ENCODE measurements at places on chromosomes 1 and 21.

DNA sequence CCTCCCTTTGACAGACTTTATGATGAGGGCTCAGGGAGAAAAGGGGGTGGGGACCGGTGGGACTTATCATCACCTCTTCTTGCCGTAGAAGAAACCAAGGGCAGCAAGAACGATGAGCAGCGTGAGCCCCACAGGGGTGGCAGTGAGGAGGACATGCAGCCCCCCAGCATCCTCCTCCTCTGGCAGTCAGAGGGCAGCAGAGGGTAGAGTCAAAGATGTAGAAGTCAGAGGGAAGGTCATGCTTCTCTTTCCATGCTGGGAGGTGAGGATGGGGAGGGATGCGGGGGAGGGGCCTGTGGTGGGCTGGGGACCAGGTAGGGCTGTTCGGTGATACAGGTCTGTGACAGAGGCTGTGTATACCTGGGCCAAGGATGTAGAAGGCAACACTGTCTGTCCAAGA lies 14.8 kb downstream of the INSRR start:
- DNase-seq, result no peak

DNA sequence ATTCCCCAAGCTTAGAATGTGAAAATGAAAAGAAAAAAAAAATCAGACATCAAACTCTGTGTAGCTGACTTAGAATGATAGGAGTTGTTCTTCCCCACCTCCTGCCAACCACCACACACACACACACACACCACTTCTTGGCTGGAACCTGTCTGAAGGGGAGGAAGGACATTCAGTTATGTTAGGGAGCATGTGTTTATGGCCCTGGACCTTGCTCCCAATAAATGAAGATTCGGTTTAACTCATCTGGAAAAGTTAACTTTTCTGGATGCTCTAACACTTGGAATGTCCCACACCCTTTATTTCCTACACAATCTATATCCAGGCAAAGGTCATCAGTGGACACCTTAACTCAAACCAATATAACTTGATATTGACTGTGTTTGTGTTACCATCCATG lies 112.4 kb downstream of the DAB1 start:
- DNase-seq, result peak; percentile 19

DNA sequence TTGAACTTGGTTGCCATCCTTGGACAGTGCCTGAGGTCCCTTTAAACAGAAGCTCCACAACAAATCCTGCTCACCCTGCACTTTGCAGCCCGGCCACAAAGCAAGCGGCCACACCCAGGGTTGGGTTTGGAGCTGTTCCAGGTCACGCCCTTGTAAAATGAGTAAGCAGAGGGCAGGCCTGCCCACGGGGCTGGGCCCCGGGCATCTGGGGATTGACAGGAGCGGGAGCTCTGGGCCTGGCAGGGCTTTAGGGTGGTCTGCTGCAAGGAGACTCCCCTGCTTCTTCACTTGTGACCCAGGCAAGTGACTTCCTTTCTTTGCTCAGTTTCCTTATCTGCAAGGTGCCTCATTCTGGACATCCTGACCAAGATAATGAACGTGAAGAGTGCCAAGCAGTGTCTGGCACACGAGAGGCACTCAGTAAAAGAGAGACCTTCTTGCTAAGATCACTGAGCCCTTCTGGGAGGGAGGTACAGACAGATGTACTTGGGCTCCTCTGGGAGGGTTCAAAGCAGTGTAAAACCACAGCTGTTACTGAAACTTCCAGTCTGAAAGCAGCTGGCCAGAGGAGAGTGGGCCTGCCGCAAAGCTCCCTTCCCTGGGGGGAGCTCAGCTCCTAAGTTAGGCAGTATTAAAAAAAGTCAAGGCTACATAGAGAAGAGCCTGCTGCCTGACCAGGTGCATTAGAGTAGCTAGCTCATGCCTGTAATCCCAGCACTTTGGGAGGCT lies 2.6 kb downstream of the E2F2 start:
- DNase-seq, result peak; percentile 94

GRCh38 chr1:56758135-56758534 lies 61.1 kb downstream of the FYB2 start:
- DNase-seq, result peak; percentile 25

GRCh38 chr1:3924186-3924824 lies 24.2 kb upstream of the C1orf174 start:
- no peak for DNase-seq

GRCh38 chr1:188425687-188426086 lies 1596.9 kb downstream of the PLA2G4A start:
- DNase-seq, result no peak

GRCh38 chr1:163414778-163415177 lies 93.0 kb downstream of the NUF2 start:
- DNase-seq, result no peak

DNA sequence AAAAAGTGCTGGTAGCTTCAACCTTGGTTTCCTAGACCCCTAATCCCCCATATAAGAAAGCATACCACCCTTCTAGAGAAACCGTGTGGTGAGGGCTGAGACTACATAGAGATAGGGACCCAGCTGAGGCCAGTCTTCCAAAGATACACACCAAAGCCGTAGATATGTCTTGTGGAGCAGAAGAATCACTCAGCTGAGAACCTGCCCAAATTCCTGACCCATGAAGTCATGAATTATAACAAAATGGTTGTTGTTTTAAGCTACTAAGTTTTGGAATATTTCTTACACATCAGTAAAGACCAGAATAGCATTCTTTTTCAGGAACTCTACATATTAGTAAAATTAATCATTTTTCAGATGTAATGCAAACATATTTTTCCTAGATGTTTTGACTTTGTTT lies 3.3 kb upstream of the SNRPE start:
- DNase-seq, result peak; percentile 29

GRCh38 chr1:111594306-111594693 lies 25.3 kb upstream of the RAP1A start:
- no peak for DNase-seq

DNA sequence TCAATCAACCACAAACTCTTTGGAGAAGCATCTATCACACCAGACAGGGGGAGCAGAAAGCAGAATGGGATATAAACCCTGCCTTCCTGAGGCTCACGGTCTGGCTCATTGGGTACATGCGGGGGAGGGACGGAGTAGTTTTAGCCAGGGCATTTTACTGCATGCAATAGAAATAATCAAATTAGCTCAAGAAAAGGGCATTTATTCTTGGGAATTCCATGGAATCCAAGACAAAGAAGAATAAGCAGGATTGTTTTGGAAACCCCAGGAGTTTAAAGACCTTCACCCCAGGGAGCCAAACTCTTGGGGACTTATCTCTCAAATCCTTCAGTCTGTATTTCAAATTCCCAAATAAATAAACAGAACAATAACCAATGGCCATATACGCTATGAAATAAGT lies 5.2 kb upstream of the KAZN start:
- DNase-seq, result no peak

DNA sequence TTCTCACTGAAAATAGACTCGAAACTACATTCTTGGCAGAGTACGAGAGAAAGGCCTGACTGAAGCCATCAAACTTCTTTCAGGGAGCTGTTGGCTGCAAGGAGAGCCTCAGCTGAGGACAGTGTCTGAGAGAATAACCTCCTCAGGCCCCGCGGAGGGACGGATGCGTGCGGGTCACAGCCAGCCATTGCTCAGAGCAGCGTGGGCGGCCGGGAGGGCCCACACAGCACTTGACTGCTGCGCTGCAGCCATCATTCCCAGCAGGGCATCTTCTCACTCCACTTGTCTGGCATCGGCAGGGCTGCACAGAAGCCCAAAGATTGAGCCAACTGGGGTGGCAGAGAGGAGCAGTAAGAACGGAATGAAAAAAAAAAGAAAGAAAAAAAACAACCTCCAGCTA lies 113.5 kb downstream of the XCL2 start:
- DNase-seq, result no peak

GRCh38 chr1:147812799-147813198 lies 52.4 kb upstream of the GJA5 start:
- DNase-seq, result no peak

GRCh38 chr21:15445327-15445726 lies 284.5 kb upstream of the USP25 start:
- DNase-seq, result no peak

DNA sequence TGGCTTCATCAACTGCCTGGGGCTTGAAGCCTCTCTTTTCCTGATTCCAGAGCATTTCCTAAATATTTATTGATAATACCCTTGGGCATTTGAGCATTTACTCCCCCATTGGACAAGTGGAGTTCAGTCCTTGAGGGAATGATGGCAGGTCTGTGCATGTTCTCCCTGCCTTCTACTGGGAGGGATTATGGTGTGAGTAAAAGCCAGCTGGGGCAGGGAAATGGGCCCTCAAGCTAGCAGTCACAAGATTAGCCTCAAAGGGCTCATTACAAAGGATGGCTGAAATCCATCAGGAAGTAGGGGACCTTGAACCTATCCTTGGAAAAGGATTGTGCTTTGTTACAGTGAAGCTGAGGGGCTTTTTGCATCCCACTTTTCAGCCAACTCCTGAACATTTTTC lies 24.2 kb upstream of the OSBPL9 start:
- DNase-seq, result no peak

DNA sequence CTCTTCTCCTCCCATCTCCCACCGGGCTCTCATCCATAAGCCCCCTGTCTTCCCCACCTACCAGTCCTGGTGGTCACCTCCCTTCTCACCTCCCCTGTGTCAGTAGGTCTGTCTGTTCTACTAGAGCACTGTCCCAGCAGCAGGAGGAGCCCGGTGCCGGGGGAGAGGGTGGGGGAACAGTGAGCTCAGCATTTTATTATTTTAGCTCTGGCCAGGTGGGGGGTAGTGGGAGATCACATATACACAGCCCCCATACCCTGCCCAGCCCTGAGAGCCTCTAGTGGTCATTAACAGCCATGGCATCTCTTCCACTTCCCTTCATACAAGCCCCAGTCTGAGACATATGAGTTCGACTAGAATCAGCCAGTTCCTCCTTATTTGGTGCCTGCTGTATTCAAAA lies at the start of gene TMOD4:
Gene TMOD4 (minus strand): TSS at position 119 of the 400 bp plus-strand sequence. CDS start 1,106 bp downstream, outside the sequence.
- DNase-seq, result no peak

DNA sequence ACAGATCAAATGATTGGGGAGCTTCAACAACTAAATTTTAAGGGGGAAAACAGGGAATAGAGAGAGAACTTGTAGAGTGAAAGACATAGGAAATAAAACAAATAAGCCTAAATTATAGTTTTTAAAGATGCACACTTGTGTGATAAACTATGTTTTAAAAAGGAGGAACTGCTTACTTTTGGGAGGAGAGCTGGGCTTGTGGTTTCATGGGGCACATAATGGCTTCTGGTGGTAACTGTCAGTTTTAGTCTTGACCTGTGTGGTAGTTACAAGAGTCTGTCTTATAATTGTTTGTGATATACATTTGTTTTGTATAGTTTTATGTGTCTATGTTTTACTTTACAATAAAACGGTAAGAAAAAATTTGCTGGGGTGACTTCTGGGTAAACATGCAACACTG lies 165.3 kb downstream of the COL24A1 start:
- no peak for DNase-seq

DNA sequence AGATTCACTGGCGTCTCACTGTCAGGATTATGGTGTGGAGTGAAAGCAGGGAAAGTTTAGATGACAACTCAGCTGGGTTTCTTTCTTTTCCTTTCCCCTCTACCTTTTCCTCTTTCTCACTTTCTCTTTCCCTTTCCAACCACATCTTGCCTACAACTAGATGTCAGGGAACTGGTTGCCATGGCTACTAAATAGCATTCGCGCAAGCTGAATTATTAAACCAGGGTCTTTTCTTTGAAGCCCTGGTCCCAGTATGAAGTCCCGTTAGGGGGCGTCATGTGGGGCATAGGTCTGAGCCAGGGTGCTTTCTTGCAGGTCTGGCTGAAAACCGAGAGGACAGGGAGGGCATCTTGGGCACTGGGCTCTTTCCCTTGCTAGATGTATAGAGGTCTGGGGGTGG lies 168.4 kb upstream of the CACNA1E start:
- DNase-seq, result no peak

DNA sequence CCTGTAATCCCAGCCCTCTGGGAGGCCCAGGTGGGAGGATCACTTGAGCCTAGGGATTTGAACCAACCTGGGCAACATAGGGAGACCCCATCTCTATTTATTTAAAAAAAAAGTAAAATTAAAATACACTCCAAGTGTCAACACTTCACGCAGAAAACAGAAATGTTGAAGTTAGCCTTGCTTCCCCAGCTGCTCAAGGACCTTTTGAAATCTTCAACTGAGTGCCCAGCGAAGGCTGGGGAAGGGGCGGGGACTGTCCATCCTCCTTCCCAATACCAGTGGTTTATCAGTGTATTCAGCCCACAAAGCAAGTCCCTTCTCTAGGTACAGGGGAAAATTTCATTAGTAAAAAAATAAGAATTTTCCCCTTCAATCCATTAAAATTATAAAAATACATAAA lies 2.2 kb upstream of the DNAJC28 start:
- no peak for DNase-seq

DNA sequence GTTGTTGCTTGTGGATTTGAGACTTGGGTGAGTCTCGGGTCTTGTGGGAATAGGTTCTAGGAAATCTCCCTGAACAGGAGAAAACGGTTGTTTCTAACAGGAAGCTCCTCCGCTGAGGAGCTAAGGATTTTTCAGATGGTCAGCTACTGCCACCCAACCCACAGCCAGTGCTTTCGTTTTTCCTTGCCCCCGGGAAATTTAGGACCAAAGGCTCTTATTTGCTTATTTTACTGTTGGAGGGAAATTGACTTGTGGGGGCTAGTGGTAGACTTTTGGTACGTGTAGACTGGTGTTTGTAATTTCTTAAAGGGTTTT lies 792 bp downstream of the SNX7 start:
- no peak for DNase-seq

GRCh38 chr1:118337346-118337745 lies 152.3 kb upstream of the SPAG17 start:
- no peak for DNase-seq

GRCh38 chr1:24411963-24412362 lies 1.6 kb downstream of the STPG1 start:
- DNase-seq, result no peak

DNA sequence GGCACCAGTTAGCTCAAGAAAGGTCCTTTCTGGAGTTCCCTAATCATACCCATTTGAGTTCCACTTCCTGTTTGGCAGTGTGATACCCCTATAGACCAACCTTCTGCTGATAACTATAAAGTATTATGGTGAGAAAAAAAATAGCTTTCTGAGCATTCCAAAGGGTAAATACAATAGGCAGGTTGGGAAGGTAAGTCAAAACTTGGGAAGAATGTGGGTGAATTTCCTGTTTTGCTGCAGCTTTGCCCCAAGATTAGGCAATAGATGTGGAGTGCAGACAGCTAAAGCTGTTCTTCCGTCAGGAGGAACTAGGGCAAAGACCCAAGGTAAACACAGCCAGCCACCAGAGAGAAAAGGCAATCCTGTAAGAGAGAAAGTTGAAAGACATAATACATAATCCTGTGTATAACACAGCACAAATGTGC lies 49.9 kb upstream of the GUCA2A start:
- no peak for DNase-seq

DNA sequence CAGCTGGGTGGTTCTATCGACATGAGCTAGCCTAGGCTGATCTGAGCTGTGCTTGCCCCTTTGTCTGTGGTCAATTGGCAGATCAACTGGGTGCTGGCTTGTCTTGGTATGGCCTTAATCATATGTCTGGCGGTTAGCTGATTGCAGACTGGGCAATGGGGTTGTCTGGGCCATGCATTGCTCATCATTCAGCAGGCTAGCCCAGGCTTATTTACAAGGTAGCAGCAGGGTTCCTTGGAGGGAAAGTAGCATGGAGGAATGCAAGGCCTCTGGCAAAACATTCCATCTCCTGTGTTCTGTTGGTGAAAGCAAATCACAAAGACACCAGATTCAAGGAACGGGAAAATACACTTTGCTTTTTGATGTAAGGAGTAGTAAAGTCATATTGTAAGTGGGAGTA lies 84.0 kb upstream of the IVNS1ABP start:
- no peak for DNase-seq

GRCh38 chr1:92310185-92310597 lies 11.3 kb downstream of the RPAP2 start:
- peak; percentile 44 for DNase-seq

GRCh38 chr1:57591842-57592241 lies 168.0 kb upstream of the DAB1 start:
- no peak for DNase-seq

Data from LoVo (cell line).